ENCODE measurements at places on chromosomes 1 and 21. TPM values are rescaled to one million over a fixed set of nuclear protein-coding genes. Genes with fewer than 3 reads are reported as not detected.

The RIMKLA gene
- 1.9 TPM for total RNA-seq

The PLCH2 gene
- total RNA-seq, result 26.3 TPM

The DIO1 gene
- total RNA-seq, result not detected

The DDAH1 gene
- total RNA-seq, result 0.09 TPM

The PPIH gene
- 74.2 TPM for total RNA-seq

The OR2T35 gene
- total RNA-seq, result not detected

- peaks cover 6% of the 10 kb centered on the region for H3K4me1 ChIP-seq
- peak overlapping the region; percentile 54 for H3K4me3 ChIP-seq
- H3K36me3 ChIP-seq, result no peaks in the 10 kb centered on the region
- no peak overlapping the region for H3K27ac ChIP-seq
- H3K27me3 ChIP-seq, result peaks cover 16% of the 10 kb centered on the region
Measured at GRCh38 chr1:16048573-16049189, 5.1 kb downstream of the CLCNKB start.

DNA sequence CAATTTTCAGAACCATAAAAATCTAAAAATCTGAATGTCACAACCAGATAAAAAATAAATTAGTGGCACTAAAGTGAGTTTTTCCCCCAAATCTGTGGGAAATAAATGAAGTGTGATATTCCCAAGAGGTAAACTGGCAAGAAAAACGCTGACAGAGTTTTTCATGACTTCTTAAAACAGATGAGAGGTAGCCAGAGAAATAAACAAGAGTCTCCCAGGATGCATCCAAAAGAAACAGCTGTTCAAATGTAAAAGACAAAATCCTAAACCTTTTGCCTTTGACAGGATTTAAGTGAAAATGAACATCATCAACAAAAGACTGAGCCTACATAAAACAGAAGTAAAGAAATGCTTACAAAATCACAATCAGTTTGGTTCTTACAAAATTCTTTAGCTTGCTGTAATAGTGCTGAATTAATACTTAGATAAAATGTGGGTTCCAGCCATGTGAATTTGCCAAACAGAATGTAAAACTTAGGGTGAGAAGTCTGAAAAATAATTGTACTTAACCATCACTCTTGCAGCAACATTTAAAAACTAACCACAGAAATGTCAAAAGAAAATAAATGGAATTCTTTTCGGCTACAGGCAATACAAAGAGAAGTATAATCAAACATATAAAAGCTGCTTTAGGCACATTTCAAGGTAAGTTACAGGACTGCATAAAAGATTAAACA, 133.6 kb downstream of the EIF4G3 start:
- H3K27ac ChIP-seq, result no peak overlapping the region
- peaks cover 7% of the 10 kb centered on the region for H3K36me3 ChIP-seq
- no peak for DNase-seq
- no peak overlapping the region for H3K4me3 ChIP-seq
- H3K27me3 ChIP-seq, result no peaks in the 10 kb centered on the region

GRCh38 chr1:197680311-197680710, 95.0 kb downstream of the DENND1B start:
- peaks cover 13% of the 10 kb centered on the region for H3K4me1 ChIP-seq
- no peak for DNase-seq
- H3K4me3 ChIP-seq, result no peak overlapping the region

DNA sequence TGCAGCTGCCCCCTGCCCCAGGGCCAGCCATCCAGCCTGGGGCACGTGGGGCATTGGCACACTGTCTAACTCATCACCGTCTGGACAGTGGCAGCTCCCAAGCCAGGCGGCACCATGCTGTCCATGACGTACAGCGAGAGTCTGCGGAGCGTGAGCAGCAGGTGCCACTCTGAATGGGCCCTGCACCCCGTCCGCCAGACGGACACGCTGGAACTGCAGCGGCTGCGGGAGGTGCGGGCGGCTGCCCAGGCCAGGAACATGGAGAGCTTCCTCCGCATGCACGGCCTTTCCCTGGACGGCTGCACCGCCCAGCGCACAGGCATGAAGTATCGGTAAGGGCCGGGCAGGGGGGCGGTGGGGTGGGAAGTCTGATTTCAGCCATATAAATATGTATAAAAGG, 5.7 kb downstream of the KCNAB2 start:
- DNase-seq, result no peak
- H3K4me1 ChIP-seq, result peaks cover 10% of the 10 kb centered on the region
- H3K4me3 ChIP-seq, result no peak overlapping the region
- no peaks in the 10 kb centered on the region for H3K27me3 ChIP-seq

DNA sequence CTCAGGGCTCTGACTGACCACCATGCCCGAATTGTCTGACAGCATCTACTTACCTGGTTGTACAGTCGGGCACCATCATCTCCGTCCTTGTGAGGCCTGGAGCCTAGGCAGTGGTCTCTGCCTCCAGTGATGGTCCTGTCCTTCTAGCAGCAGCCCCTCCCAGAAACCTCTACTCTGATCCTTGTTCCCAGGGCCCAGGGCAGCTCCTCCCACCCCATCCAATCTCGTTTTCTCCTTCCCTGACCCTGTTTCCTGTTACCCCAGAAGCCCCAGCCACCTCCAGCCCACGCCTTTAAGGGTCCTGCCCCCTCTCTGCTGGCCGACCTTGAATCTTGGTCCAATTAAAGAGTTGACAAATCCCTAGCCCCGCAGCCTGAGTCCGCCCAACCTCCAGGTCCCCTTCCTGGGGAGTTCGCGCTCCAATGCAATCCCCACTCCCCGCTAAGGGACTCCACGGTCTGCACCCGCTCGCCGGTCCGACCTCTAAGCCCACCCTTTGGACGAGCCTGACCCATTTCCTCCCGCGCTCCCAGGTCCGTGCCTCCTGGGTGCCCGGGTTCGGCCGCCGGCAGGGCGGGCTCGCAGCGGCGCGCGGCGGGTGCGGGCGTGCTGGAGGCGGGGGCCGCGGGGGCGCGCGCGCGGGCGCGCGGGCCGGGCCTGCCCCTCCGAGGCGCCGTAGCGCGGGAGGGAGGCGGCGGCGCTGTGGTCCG, at the start of gene B4GALT2:
Gene B4GALT2, plus strand, starts transcription at position 660 of the 710 bp plus-strand sequence. CDS start 1,951 bp downstream, outside the sequence.
- no peaks in the 10 kb centered on the region for H3K27me3 ChIP-seq
- peak within 1 kb of the TSS; percentile 88 for H3K4me3 ChIP-seq
- peaks cover 25% of the 10 kb centered on the region for H3K36me3 ChIP-seq
- H3K4me1 ChIP-seq, result peaks cover 54% of the 10 kb centered on the region

GRCh38 chr1:239260842-239261241, 125.5 kb upstream of the CHRM3 start:
- no peak overlapping the region for H3K4me3 ChIP-seq
- no peaks in the 10 kb centered on the region for H3K36me3 ChIP-seq
- no peaks in the 10 kb centered on the region for H3K27me3 ChIP-seq
- H3K27ac ChIP-seq, result no peak overlapping the region
- no peaks in the 10 kb centered on the region for H3K4me1 ChIP-seq

GRCh38 chr21:36813052-36813451, 114.1 kb downstream of the SIM2 start:
- no peak for DNase-seq
- H3K4me3 ChIP-seq, result no peak overlapping the region
- no peaks in the 10 kb centered on the region for H3K27me3 ChIP-seq
- no peaks in the 10 kb centered on the region for H3K36me3 ChIP-seq
- no peak overlapping the region for H3K27ac ChIP-seq

- H3K4me1 ChIP-seq, result peaks cover 9% of the 10 kb centered on the region
- peaks cover 9% of the 10 kb centered on the region for H3K36me3 ChIP-seq
- no peaks in the 10 kb centered on the region for H3K27me3 ChIP-seq
Measured at GRCh38 chr1:186420923-186421322, 40.0 kb downstream of the PDC start.

- peaks cover 30% of the 10 kb centered on the region for H3K27me3 ChIP-seq
- no peak overlapping the region for H3K27ac ChIP-seq
- H3K4me1 ChIP-seq, result peaks cover 61% of the 10 kb centered on the region
- H3K4me3 ChIP-seq, result no peak overlapping the region
- H3K36me3 ChIP-seq, result peaks cover 3% of the 10 kb centered on the region
Measured at GRCh38 chr1:25645637-25646400, 29.2 kb downstream of the MAN1C1 start.

- no peak overlapping the region for H3K27ac ChIP-seq
- no peak for DNase-seq
- H3K36me3 ChIP-seq, result no peaks in the 10 kb centered on the region
- no peak overlapping the region for H3K4me3 ChIP-seq
Measured at GRCh38 chr1:118563981-118564951, 379.2 kb upstream of the SPAG17 start.

- H3K4me3 ChIP-seq, result no peak overlapping the region
- no peaks in the 10 kb centered on the region for H3K27me3 ChIP-seq
- no peak overlapping the region for H3K27ac ChIP-seq
- no peaks in the 10 kb centered on the region for H3K36me3 ChIP-seq
- DNase-seq, result no peak
Measured at GRCh38 chr1:186057086-186057485, 318.0 kb downstream of the TPR start.

- H3K27me3 ChIP-seq, result no peaks in the 10 kb centered on the region
- peaks cover 31% of the 10 kb centered on the region for H3K4me1 ChIP-seq
- no peak overlapping the region for H3K27ac ChIP-seq
- H3K4me3 ChIP-seq, result no peak overlapping the region
- DNase-seq, result no peak
- H3K36me3 ChIP-seq, result no peaks in the 10 kb centered on the region
Measured at GRCh38 chr1:6040861-6041415, 4.8 kb upstream of the KCNAB2 start.

DNA sequence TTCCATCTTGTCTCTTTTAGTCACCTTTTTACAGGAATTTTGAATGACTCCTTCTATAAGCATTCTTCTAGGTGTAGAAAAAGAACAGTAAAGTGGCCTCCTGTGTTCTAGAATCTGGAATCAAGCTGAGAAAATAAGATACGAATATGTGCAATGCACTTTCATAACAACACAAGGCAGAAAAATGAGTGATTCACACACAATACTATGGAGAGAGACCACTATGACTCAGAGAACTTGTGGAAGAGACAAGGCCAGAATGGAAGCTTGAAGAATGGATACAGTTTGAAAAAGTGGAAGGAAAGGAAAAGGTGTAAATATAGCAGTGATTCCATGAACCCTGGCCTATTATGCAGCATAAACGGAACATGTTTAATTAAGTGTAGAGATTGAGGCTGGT, 57.1 kb upstream of the SAMSN1 start:
- no peak overlapping the region for H3K27ac ChIP-seq
- no peaks in the 10 kb centered on the region for H3K36me3 ChIP-seq
- peak overlapping the region; percentile 49 for H3K4me3 ChIP-seq
- no peaks in the 10 kb centered on the region for H3K27me3 ChIP-seq
- H3K4me1 ChIP-seq, result peaks cover 26% of the 10 kb centered on the region

- H3K27me3 ChIP-seq, result no peaks in the 10 kb centered on the region
- no peak overlapping the region for H3K27ac ChIP-seq
- H3K36me3 ChIP-seq, result no peaks in the 10 kb centered on the region
- DNase-seq, result no peak
Measured at GRCh38 chr1:68291688-68292384, 59.5 kb upstream of the WLS start.

GRCh38 chr1:224185208-224185607, 2.2 kb downstream of the DEGS1 start:
- peaks cover 7% of the 10 kb centered on the region for H3K36me3 ChIP-seq
- peaks cover 65% of the 10 kb centered on the region for H3K4me1 ChIP-seq
- DNase-seq, result no peak
- H3K27me3 ChIP-seq, result peaks cover 9% of the 10 kb centered on the region

DNA sequence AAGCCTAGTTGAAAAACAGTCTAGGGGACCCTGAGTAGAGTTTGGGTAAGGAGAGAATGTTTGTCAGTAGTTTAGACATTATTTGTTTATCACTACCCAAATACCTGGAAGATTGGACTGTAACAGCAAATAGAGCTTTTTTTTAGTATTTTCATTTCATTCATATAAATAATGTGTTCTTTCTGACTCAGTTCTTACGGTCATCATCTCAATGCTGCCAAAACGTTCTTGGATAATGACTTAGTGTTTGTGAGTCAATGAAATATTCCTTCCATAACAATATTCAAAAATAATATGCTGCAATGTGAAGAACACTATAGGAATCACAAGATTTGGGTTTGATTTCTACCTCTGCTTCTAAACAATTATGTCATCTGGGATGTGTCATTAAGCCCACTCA, 400.0 kb upstream of the PKN2 start:
- no peak overlapping the region for H3K4me3 ChIP-seq
- no peaks in the 10 kb centered on the region for H3K36me3 ChIP-seq
- no peaks in the 10 kb centered on the region for H3K27me3 ChIP-seq

DNA sequence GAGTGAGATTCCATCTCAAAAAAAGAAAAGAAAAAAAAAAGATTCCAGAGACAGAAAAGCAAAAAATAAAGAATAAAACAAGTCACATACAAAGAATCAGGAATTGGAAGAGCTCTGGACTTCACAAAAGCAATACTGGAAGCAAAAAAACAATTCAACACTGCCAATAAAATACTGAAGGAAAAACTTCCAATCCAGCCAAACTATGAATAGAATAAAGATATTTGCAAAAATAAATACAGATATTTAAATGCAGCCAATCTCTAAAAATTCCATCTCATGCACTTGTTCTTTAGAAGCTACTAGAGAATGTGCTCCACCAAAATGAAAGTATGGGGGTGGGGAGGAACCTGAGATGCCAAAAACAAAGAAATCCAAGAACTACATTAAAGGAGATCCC, 29.4 kb upstream of the RBM34 start:
- no peak for DNase-seq
- H3K4me3 ChIP-seq, result no peak overlapping the region
- H3K27ac ChIP-seq, result no peak overlapping the region
- H3K4me1 ChIP-seq, result no peaks in the 10 kb centered on the region
- H3K27me3 ChIP-seq, result no peaks in the 10 kb centered on the region

DNA sequence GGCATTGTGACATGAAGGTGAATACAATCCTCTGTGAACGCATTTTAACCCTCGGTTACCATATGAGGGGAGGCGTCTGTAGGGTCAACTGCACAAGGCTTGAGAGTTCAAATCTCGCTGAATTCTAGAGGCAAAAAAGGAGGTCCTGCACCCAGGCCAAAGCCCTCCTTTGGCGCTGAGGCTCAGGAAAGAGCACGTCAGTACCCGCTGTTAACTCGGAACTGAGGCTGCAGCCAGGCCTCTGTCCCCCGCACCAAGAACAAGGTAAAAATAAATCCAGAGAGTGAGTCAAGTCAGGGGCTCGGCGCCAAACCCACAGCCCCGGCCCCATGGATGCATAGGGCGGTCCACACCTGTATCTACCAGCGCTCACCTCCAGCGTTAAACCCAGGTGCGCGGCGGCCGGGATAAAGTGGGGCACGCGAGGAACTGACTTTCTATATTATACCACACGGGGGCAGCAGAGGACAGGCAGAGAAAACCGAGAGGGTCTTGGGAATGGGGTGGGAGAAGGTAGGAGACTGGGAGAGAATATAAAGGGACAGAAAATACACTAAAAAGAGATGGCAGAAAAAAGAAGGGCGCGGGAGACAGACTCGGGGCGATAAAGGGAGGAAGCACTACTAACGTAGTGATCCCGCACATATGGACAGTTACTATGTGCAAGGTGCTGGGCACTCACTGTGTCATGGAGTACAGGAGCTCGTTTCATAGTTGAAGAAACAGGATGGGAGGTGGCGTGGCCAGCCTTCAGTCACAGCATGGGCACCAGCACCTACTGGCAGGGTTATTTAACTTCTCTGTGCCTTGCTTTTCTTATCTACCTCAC, 54.9 kb downstream of the DMRTA2 start:
- no peak overlapping the region for H3K27ac ChIP-seq
- peaks cover 6% of the 10 kb centered on the region for H3K4me1 ChIP-seq
- DNase-seq, result peak; percentile 45
- H3K4me3 ChIP-seq, result no peak overlapping the region

GRCh38 chr1:17874231-17874630, 119.1 kb downstream of the ACTL8 start:
- no peak overlapping the region for H3K4me3 ChIP-seq
- H3K27me3 ChIP-seq, result no peaks in the 10 kb centered on the region
- no peaks in the 10 kb centered on the region for H3K4me1 ChIP-seq
- no peak overlapping the region for H3K27ac ChIP-seq

GRCh38 chr1:83964153-83964552, 34.8 kb downstream of the TTLL7 start:
- DNase-seq, result no peak
- H3K4me3 ChIP-seq, result no peak overlapping the region
- H3K27me3 ChIP-seq, result peaks cover 10% of the 10 kb centered on the region
- no peaks in the 10 kb centered on the region for H3K4me1 ChIP-seq
- no peaks in the 10 kb centered on the region for H3K36me3 ChIP-seq
- no peak overlapping the region for H3K27ac ChIP-seq
